Panc1 (cell line): ENCODE measurements at places on chromosomes 5 and 9. TPM values are rescaled to one million over a fixed set of nuclear protein-coding genes. Genes with fewer than 3 reads are reported as not detected.

DNA sequence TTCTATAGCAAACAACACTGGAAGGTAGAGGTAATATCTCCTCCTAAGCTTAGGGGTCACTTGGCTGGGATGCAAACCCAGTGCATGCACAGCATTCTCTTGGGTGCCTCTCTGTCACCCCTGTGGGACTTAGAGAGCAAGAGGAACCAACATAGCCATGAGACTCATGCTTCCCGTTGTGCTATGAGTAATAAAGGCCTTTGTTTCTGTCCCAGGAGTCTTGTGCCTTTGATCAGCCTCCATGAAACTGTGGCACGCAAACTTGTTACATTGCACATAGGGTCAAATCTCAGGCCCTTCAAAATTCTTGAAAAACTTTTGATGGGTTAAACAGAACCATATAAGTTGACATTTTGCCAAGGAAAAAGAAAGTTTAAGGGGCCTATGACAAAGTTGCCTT is 272.8 kb downstream of the TAF11L14 start:
- no peak for DNase-seq

DNA sequence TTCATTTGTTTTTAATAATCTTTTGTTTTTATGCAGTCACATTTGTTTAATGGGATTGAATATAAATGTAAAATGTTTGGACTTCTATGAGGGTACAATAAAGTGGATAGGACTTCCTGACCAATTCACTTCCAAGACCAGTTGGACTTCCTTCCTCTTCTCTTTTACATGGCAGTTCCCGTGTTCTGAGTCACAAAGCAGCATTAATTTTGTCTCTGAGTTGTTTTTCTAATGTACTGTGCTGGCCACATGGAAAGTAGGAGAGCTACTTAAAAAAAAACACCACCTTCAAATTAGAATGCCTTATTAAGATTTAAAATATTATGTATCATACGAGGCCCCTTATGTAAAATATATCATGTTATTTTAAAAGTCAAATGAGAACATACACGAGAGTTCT is 87.3 kb downstream of the CCDC171 start:
- no peak for DNase-seq

Gene TBC1D13
- 21.3 TPM for total RNA-seq

DNA sequence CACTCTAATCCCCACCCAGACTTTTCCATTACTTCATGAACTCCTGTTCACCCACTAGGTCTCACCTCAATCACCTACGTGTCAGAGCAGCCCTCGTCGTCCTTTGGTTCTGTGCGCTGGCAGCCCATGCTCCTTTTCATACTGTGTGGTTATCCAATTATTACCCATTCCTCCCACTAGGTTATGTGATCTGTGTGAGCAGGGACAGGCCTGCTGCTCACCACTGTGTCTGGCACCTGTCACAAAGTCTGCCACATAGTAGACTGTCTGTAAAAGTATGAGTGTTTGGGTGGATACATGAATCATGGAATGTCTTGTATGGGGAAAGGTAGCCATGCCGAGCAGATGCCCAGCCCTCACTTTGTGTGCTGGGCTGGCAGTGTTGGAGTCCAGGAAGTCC is 12.1 kb upstream of the SMAD5 start:
- DNase-seq: no peak

GRCh38 chr9:8628791-8629190 is 829.2 kb upstream of the DMAC1 start:
- DNase-seq: no peak

DNA sequence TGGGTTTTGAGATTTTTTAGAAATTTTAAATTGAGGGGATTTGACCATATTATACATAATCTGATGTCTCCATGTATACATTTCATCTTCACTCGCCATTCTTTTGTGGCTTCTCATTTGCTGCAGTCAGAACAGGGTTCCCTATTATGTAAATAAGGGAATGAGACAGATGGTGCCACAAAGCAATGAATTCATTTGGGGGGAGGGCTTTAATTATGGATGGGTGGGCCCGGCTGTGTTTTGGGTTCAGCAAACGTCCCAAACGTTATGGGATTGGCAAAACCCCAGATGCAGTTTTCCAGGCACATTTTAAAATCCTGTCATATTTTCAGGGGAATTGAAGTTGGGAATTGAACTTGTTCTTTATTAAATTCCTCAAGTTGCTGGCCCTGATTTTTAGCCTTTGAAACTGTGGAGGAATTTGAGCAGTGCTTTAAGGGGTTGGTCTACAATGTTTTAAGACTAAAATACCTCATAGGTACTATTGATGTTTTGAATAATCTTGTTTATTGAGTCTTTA is 558.5 kb upstream of the ZNF462 start:
- DNase-seq: no peak

Gene OBP2B
- not detected for total RNA-seq

DNA sequence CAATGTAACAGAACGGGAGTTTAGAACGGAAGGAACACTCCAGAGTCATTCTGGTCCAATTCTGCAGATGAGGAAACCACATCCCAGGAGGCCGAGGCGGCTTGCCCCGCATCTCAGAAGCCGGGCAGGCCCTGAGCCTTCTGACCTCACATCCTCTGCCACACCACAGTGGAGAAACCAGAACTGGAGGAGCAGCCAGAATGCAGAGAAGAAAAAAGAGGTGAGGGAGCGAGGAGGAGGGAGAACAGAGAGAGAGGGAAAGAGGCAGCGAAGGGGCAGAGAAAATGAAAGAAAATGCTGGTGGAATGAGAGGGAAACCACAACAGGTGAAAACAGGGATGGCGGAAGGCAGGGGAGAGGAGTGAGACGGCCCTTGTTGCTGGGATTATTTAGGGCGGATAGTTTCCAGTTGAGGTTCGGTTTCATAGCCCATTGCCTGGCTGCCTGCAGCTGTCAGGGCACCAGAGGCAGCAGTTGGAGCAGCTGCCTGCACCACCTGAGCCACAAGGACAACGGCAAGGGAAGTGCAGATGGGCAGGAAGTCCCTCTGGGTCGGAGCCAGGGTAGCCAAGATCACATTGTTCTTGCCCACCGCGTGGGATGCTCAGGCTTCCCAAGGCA is at the start of gene HMHB1:
HMHB1 (plus strand) TSS at position 77 of the 621 bp plus-strand sequence.
- no peak for DNase-seq

- DNase-seq: no peak
Measured at GRCh38 chr5:139788294-139788910, 7.2 kb upstream of the PSD2 start.

DNA sequence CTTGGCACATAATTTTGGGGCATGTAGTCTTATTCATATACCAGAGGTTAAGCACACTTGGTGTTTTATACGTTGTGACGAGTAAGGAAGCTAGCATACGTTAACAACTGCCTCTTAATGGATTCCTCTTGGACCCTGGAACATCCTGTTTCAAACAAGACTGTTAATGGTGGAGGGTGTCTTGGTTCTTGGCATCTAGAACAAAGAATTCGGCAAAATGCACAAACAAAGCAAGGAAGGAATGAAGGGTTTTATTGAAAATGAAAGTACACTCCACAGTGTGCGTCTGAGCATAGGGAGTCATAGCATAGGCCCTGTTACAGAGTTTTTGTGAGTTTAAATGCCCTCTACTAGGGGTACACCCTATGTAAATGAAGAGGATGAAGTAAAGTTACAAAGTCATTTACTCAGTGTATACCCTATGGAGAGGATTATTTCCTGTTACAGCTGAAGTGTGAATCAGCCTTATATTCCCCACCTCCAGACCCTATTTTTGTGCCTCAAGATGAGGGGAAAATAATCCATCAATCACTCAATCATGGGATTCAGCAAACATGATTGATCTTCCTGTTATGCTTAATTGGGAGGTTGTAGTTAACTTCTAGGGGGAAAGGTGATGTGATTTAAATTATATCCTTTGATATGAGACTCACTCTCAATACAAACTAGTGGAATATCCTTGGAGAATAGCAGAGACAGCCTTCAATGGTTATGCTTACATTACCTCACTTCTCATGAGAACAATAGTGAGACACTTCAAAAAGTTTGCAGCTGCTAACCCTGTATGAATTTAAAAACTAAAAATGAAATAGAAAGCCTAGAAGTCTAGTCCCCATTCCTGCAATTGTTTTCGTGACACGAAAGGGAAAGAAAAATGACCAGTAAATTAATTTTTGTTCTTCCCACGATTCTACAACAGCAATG is 84.9 kb upstream of the MYO10 start:
- DNase-seq: no peak

DNA sequence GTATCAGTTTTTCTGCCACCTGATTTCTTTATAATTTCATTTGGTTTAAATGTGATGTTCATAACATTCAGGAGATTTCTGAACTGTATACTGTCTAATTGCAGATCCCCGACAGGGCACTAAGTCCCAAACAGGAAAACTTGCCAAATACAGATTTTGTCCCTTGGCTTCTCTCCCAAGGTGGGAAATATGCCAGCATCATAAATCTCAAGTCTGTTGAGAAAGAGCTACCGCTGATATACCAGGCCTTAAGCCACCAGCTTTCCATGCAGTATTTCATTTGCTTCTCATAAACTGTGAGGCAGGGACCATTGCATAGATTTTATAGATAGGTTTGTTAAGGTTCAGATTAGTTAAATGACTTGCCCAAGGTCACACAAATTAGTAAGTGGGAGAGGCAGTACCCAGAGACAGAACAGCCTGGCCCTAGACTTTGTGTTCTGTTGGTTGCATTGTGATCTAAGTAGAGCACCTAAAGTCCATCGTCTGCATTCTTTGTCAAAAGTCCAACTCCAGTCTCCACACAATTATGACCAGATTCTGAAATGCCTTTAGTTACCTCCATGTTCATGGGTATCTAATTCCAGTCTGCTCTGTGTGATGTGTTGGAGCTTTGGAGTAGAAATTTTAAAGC is 16.2 kb downstream of the GPR21 start:
- no peak for DNase-seq

Gene CCDC69
- 2.1 TPM for total RNA-seq

- DNase-seq: no peak
Measured at GRCh38 chr5:112349371-112349770, 69.7 kb downstream of the EPB41L4A start.

DNA sequence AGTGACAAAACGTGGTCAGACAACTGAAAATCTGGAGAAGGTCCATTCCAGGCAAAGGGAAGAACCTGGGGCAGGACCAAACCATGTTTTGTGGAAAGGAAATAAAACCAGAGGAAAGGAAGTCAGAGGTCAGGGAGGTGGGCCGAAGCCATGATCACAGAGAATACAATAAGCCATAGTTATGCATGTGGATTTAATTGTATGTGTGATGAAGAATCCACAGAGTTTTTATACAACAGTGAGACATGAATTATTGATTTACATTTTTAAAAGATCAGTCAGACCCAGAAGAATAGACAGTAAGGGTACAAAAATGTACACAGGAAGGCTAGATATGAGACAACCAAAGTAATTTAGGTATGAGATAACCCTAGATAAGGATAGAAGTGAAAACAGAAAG is 20.8 kb downstream of the TTC33 start:
- no peak for DNase-seq

DNA sequence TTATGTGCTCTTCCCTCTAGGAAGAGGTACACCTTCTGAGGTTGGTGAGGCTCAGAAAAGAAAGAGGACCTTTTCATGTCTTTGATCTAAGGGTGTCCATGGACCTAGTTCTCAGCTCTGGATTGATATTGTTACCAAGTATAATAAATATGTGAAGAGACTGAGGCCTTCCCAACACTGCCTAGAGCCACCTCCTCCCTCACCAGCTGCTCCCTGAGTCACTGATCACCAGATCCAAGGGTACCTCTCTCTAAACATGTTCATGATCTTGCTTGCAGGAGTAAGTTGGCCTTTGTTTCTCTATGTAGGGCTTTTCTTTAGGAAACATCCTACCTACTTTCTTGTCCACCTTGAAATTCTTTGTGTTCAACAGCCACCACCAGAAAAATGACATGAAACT is 218.8 kb upstream of the ADRA1B start:
- DNase-seq: no peak

Gene PCDHA11
- 0.08 TPM for total RNA-seq

Gene HDHD3
- total RNA-seq: 14.5 TPM

GRCh38 chr9:85041466-85042137 is 372.1 kb downstream of the NTRK2 start:
- DNase-seq: no peak

Gene RBM22
- total RNA-seq: 54.3 TPM

Gene LHX3
- 0.13 TPM for total RNA-seq

GRCh38 chr5:109152565-109152964 is 257.2 kb downstream of the PJA2 start:
- no peak for DNase-seq

DNA sequence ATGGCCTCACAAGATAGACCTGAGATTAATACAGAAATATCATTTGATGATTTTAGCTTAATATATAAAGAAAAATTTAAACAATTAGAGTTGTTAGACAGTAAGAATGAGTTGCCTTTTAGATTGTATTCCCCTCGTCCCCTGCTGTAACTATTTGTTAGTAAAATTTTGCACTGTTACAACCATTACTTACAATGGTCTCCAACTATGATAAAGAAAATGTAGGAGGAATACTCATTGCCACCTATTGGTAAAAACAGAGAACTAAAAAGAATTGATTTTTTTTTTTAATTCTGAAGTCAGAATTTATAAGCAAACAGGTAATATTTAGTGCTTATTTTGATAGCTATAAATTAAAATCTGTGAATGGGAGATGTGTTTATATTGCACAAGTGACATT is 937.6 kb downstream of the TLE4 start:
- DNase-seq: no peak

Gene TRIP13
- 45.9 TPM for total RNA-seq

Gene KIF12
- total RNA-seq: 0.87 TPM

DNA sequence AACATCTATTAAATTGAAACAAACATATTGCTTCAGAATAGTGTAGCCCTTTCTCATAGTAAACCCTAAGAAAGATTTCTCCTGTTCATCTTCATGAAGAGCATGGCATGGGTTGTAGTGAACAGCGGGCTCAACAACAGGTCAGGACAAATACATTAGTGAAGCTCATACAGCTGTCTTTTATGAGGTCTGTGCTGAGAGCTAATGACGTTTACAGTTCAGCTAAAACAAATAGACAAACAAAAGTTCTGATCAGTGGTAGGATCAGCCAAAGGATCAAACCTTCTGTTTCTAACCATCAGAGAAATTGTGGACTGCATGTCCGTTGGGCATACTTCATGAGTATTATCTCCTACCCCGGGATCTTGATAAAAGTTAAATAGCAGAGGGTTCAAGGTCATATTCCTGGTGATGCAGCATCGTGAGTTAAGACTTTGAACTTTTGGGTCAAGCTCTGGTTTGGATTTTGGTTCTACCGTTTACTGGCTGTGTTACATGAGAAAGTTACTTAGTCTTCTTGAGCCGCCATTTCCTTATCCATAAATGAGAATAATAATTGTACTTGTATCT is 37.9 kb downstream of the ACO1 start:
- no peak for DNase-seq

Gene IFNA21
- not detected for total RNA-seq

DNA sequence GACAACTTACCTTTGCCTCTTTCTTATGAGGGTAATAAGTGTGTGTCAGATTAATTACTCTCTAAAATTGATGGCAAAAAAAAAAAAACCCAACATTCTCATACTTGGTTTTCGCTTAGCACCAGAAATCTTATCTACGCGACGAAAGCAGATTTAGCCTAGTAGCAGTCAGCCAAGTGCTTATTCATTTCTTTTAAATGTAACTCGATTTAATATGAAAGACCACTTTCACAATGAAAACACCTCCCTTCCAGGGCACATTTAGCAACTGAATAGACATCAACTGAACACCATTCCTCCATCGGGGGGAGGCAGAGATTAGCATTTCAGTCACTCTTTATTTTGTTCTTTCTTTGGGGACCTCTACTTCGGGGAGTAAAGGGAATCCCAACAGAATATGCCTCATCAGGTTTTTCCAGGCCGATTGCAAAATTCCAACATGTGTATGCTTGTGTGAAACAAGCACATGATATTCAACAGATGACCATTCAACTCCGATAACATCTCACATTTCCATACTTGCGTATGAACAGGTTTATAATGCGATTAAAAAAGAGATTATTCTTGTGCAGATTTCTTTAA is 124.1 kb upstream of the RETREG1 start:
- no peak for DNase-seq

GRCh38 chr5:80503641-80504040 is 15.7 kb downstream of the FAM151B start:
- no peak for DNase-seq
